ENCODE measurements at places on chromosomes 1 and 21.

GRCh38 chr1:172637522-172637921, 21.4 kb upstream of the FASLG start:
- DNase-seq, result no peak

DNA sequence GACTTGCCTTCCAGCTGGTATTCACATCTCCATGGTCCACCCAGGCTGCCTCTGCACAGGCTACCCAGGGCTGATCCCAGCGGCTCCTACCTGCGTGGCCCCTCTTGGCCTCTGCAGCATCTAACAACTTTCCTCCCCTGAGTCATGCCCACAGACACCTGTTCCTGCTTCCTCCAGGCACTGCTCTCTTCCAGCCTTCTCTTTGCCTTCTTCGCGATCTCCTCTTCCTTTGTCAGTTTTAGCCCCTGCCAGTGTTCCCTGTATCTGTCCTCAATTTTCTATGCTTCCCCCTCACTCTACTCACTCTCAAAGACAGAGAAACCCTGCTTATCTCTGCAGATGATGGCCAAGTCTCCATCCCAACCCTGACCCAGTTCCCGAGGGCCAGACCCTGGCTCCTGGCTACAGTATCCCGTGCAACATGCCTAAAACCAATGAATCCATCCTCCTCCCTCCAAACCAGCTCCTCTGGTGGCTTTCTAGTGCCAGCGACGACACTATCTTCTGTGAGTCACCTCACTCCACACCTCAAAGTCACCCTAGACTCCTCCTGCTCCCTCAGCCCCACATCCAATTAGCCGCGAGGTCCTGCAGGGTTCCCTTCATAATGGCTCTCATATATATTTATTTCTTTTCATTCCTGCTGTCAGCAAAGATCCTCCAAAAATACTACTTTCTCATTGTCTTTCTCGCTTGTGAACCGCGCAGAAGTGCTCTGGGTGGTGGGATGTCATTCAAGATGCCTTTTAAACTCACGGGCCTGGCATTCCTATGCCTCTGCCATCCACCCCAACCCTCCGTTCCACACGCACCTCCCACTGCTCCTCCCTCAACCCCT, 259.2 kb downstream of the TOMM20 start:
- DNase-seq, result no peak

DNA sequence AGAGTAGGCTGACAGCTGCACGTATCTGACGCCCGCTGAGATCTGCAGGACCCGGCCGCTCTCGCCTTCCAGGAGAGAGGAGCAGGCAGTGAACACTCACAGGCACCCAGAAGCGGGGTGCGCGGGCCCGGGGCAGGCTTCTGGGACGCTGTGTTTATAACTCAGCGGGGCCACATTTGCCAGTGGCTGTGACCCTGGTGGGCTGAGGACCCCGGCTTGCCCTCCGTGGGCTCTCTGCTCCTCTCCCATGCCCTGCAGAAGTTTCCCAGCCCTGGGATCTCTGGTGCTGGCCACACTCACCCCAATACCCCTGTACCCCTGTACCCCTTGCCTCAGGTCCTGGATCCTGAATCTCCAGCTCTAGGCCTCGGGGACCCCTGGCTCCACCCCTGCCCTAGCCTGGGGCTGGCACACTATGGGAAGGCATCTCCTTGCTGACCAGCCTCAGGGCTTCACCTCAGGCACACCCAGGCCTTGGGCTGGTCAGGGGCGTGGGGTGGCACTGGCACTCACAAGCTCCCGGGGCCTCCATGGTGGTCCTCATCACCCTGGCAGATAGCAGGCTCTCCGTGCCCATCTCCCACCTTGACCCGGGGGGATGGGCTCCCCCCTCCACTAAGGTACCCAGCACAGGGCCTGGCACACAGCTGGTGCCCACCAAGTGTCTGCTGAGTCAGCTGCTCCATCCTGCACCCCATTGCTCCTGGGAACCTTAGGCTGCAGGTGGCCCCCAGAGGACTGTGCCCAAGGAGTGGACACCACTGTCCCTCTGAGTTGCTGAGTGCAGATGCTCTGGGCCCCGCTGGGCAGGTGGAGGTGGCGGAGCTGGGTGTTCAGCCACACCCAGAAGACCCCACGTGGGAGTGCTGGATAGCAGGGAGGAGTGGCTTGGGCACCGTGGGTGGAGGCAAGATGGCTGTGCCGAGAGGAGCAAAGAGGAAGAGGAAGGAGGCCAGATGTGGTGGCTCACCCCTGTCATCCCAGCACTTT, 32.4 kb downstream of the MORN1 start:
- peak; percentile 59 for DNase-seq

DNA sequence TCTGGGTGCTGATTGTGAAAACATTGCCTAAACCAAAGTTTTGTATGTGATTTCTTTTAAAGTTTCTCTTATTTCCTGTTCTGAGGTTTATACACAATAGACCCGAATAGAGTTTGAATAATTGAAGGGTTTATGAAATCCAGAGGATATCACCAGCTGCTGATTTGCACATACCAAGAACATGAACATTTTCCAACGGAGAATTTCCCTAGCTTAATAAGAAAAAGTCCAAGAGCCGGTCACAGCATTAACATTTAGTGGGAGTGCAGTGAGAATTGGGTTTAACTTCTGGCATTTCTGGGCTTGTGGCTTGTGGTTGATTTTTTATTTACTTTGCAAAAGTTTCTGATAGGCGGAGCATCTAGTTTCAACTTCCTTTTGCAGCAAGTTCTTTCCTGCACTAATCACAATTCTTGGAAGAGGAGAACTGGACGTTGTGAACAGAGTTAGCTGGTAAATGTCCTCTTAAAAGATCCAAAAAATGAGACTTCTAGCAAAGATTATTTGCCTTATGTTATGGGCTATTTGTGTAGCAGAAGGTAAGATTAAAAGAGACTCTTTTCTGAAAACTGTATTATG, at the start of gene CFH:
Gene CFH, plus strand, starts transcription at position 407 of the 579 bp plus-strand sequence. Its CDS starts 75 bp downstream, at position 482.
- no peak for DNase-seq

- DNase-seq, result no peak
Measured at GRCh38 chr1:43541141-43541540, 10.5 kb downstream of the PTPRF start.

GRCh38 chr1:36206323-36206858, 17.9 kb upstream of the THRAP3 start:
- DNase-seq, result no peak

- no peak for DNase-seq
Measured at GRCh38 chr1:179775009-179775408, 31.9 kb downstream of the FAM163A start.

DNA sequence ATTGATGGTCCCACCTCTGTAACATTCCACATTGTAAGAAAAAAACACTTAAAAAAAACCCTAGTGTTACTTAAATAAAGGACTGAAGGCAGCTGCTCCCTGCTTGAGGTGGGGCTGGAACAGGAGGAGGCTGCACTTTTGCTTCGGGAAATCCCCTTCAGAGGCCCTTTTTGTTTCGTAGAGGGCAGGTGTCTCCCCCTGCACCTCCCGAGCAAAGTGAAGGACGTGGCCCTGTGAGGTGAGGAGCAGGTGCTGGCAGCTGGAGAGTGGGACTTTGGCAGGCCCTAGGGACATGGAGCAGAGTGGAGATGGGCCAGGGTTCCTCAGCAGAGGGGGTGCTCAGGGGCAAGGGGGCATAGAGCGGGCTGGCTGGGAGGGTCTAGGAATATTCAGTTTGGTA, 33.4 kb upstream of the WNT4 start:
- DNase-seq, result no peak

GRCh38 chr1:113530021-113530420, 139.7 kb downstream of the MAGI3 start:
- DNase-seq, result no peak

GRCh38 chr1:151060007-151060656, at the start of gene MLLT11:
TSS of gene MLLT11 (plus strand) at chr1:151060397. CDS start at chr1:151067225, 6,828 bp downstream.
- DNase-seq, result no peak

DNA sequence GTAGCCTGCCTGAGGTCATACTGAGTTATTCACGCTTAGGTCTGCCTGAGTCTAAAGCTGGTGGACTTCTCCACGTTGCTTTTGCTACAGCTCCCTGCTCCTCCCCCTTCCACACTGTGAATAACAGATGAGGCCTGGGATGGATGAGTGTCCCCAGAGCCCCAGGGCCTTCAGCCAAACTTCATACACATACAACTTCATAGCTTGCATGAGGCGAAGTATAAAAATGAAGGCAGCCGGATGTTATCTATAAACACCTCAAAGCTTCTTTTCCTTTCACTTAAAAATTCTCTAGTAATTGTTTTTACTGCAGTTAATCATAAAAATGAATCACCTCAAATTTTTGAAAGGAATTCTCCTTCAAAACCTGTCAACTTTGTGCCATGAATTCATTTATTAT, 70.2 kb downstream of the DAB1 start:
- DNase-seq, result no peak

DNA sequence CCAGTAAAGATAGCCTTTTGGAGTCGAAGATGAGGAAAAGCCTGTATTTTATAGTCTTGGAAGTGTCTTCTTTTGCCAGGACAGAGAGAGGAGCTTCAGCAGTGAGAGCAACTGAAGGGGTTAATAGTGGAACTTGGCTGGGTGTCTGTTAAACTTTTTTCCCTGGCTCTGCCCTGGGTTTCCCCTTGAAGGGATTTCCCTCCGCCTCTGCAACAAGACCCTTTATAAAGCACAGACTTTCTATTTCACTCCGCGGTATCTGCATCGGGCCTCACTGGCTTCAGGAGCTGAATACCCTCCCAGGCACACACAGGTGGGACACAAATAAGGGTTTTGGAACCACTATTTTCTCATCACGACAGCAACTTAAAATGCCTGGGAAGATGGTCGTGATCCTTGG, at the start of gene VCAM1:
Gene VCAM1, plus strand, starts transcription at position 253 of the 400 bp plus-strand sequence. Its CDS starts 119 bp downstream, at position 372.
- DNase-seq, result no peak

- no peak for DNase-seq
Measured at GRCh38 chr1:1958071-1958541, 39.0 kb upstream of the TMEM52 start.

- no peak for DNase-seq
Measured at GRCh38 chr1:100567062-100567461, 29.1 kb downstream of the GPR88 start.

DNA sequence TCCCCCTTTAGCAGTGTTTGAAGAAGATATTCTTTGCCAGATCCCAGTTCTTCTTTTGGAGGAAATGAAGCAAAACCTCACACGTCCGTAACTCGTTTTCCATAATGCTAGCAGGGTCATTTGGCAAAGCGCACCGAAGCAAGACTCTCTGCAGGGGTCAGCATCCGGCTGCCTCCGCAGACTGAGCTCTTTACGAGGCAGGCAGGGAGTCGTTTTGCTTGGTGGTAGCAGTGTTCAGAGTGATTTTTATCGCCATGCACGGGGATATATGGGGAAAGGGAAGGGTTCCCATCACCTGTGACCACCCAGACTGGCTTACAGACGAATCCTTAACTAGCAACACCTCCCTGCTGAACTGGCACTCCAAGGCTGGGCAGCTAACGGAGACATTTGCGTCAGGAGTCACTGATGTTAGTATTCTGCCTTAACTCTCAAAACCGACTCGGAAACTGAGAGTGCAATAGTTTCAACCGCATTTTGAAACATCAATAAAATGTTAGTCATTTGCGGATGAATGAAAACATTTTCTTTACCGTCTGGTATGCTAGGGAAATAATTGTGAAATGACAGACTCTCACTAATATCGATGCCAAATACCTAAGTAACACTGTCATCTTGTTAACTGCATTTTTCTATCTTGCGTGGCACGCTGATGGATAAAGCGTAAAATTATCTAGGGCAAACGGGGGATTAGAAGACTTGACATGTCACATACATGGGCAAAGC, 2.2 kb upstream of the NEGR1 start:
- peak; percentile 33 for DNase-seq

GRCh38 chr1:43239484-43239883, 30.3 kb upstream of the TMEM125 start:
- DNase-seq, result no peak

- DNase-seq, result no peak
Measured at GRCh38 chr1:51736702-51737101, 119.8 kb downstream of the OSBPL9 start.

- peak; percentile 63 for DNase-seq
Measured at GRCh38 chr1:116667575-116668105, at the start of gene IGSF3. TSS of gene IGSF3 (minus strand) at chr1:116667733. CDS start at chr1:116666326, 1,407 bp downstream.

DNA sequence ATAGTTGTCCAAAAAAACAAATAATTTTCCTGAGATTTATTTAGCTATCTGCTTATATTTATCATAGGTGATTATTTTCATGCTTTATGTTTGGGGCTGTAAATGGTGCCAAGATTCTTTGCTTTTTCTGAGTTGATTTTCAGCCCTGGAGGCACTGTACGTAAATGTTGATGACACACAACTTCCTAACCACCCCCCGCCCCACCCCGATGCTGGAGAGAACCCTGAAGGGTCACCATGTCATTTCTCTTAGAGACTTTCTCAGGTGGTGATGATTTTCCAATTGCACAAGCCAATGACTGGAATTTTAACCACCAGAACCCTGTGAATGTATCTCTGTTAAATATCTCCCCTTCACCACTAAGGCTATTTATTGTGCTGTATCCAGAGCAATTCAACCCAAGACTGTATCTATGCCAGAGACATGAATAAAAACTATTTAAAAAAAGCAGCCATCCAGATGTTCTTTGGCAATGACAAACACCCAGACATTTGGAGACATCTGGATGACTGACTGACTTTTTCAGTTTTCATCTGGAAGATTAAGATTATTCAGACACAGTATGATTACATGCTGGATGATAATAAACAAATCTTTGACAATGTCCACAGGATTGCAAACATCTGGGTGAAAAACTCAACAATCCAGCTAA, 346.0 kb downstream of the LMX1A start:
- no peak for DNase-seq

DNA sequence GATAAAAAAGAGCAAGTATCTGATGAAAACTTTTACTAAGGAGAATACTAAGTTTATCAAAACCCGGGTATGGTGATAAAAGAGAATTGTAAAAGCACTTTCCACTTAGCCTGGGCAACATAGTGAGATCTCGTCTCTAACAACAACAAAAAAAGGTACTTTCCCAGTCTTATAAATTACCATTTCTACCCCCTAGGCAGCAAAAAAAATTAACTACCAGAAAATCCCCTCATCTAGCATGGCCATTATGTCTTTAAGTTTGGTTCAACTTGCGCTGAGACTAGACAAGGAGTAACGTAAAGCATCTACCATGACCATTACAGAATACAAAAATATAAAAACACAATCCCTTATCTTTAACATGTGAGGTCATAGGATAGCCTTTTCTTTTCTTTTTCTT, 78.6 kb upstream of the SLFNL1 start:
- DNase-seq, result no peak

Measured in tibial artery (tissue), 4 donors.